PC-9 (cell line): ENCODE measurements at places on chromosomes 2 and 18. TPM values are rescaled to one million over a fixed set of nuclear protein-coding genes. Genes with fewer than 3 reads are reported as not detected.

The TSGA10 gene
- total RNA-seq = 13.5 and 14.9 TPM in 2 replicates

- no peaks in the 10 kb centered on the region for H3K4me1 ChIP-seq
- DNase-seq = no peak
- H3K27me3 ChIP-seq = peaks cover 76% of the 10 kb centered on the region
Observed at GRCh38 chr2:222284466-222284865, 14.3 kb downstream of the PAX3 start.

GRCh38 chr2:204655101-204655500, 109.8 kb downstream of the PARD3B start:
- H3K36me3 ChIP-seq = no peaks in the 10 kb centered on the region
- H3K27ac ChIP-seq = no peak overlapping the region
- H3K4me3 ChIP-seq = no peak overlapping the region
- no peaks in the 10 kb centered on the region for H3K4me1 ChIP-seq

DNA sequence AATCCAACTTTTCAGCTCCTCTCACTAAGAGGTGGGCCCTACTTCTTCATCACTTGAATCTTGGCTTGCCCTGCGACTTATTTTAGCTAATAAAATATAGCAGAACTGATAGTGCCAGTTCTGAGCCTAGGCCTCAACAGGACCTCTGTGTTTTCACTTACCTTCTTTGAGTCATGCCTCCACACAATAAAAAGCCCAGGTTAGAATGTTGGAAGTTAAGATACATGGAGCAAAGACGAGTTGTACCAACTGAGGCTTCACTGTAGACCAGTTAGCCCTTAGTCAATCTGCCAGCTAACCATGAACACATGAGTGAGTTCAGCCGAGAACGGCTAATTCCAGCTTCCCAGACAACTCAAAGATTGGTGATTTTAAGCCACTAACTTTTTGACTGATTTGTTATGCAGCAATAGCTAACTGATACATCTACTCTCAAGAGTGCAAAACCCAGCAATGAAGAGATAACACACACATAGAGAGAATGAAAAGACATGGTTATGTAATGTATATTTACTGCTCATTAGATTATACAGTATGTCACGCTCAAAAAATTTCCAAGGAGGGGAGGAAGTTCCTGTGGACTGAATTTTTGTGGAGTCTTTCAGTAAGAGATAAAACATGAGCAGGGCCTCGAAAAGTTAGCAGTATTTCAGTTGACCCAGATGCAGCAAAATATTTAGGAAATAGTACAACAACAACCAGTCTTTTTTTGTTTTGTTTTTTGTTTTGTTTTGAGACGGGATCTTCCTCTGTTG, 181.1 kb downstream of the MYCN start:
- no peak overlapping the region for H3K4me3 ChIP-seq
- DNase-seq = no peak
- H3K27ac ChIP-seq = no peak overlapping the region
- peaks cover 27% of the 10 kb centered on the region for H3K27me3 ChIP-seq

DNA sequence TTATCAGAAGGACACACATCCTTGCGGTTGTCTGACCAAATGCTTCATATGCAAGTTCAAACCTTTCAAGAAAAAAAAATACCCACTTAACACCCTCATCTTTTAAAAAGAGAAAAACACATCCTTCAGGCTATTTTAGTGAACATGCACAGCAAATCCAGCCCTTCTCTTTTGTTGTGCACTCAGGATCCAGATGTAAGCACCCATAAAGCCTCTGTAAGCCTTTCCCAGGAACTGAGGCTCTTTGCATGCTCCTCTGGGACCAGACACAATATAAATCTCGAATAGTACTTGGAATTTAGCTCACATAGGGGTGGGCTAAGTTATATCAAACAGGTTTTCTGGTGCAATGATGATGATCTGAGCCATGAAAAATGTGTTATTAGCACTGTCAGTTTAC, 308.8 kb upstream of the FAM98A start:
- no peak overlapping the region for H3K4me3 ChIP-seq
- peaks cover 8% of the 10 kb centered on the region for H3K27me3 ChIP-seq
- H3K4me1 ChIP-seq = no peaks in the 10 kb centered on the region
- no peak overlapping the region for H3K27ac ChIP-seq
- no peaks in the 10 kb centered on the region for H3K36me3 ChIP-seq
- DNase-seq = no peak
